ENCODE measurements at places on chromosomes 7 and 10.

DNA sequence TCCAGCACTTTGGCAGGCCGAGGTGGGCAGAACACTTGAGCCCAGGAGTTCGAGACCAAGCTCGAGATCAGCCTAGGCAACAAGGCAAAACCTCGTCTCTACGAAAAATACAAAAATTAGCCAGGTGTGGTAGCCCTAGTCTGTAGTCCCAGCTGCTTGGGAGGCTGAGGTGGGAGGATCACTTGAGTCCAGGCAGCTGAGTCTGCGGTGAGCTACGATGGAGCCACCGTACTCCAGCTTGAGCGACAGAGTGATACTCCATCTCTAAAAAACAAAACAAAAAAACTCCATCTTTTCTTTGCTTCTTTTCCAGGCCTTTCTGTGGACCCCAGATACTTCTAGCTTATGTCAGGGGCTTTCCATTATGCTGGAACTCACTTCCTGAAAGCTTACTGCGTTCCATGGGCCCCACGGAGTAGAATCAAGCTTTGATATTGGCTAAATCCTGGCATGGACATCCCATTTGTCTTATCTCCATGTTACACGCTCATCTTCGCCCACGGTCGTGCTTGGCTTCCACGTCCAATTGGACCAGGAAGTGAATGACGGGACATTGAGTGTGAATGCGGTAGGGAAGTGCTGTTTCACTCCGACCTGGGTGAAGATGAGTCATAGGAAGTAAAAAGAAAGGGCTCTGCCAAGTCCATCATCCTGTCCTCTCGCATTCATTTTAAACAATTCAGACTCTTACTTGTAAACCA, 45.7 kb downstream of the FAM171A1 start:
- DNase-seq, result no peak

- no peak for DNase-seq
Observed at GRCh38 chr10:13712837-13713581, 126.2 kb downstream of the PRPF18 start.

- DNase-seq, result no peak
Observed at GRCh38 chr10:62696798-62697197, 107.7 kb upstream of the ADO start.

- no peak for DNase-seq
Observed at GRCh38 chr7:2838451-2838850, 5.7 kb downstream of the GNA12 start.

DNA sequence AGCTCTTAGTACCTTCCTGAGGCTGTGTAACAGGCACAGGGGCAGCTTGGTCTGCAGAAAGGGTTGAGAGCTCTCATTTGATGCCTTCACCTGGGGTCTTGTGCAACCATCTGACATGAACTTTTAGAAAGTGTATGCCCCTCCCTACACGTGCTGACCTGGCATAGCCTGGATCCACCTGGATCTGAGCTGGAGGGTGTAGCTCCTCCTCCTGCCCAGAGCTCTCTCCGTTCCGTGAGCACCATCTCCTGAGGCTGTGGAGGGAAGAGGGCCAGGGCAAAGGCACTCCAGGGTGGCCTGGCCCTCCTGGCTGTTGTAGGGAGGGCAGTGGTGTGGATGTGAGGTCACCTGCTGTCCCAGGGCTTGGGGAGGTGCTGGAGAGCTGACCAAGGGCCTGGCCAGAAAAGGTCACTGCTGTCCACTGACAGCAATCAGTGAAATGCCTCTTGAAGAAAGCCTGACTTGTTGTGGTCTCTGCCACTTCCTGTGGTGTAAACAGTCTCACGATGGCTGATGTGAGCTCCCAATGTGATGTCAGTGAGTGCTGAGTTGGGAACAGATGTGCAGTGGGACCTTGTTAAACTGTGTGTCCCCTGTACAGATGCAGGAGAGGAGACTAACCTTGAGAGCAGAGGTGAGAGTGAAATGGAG, 23.0 kb downstream of the AMZ1 start:
- no peak for DNase-seq

- DNase-seq, result peak; percentile 36
Observed at GRCh38 chr7:35505066-35505465, 189.9 kb downstream of the HERPUD2 start.

- DNase-seq, result no peak
Observed at GRCh38 chr10:35706959-35707358, 64.9 kb upstream of the FZD8 start.

DNA sequence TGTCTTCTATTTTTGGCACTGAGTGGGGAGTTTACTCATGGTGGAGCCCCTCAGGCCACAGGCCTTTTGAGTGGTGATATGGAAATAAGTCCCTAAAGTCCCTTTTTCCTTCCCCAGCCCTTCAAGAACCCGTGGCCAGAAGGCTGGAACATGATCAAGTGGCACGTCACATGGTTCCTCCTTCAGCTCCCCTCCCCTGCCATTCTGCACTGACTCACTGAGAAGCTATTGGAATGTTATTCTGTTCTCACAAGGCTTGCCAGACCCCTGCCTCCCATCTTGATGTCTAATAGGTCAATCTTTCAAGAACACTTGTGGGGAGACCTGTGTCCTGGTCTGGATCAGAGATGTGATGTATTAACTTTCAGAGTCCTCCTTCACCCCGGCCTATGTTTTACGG, 279.8 kb downstream of the SEC23IP start:
- DNase-seq, result no peak

DNA sequence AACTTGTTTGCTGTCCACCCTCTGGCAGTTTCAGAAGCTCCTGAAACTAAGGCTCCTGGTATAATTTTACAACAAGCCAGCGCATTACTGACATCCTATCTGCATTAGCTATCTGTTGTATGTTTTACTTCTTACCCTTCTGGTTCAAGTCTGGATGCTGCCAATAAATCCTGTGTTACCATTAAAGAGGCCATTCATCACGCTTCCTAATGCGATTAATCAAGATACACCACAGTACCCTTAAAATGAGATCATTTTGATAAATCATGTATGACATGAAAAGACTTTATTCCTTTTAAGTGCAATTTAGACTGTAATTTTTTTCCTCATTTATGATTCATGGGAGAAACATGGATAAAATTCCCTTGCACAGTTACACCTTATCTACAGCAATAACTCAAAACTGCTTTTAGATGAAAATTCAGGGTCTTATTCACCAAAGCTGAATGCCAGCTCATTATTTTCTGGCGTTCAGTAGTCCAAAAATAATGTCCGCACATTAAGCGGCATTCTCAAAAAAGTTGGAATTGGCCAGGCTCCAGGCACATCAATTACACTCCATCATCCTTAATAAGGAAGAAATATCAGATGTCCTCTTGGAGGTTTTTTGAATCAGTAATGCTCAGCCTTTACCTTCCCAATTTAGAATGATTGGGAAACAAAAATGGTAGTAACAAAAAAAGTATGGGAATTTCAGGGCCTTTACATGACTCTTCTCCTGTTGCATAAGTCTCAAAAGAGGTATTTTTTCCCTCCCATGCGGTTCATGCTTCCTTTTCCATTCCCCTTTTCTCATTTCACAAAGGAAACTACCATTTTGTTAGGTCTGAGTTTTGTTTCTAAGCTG, 878.5 kb downstream of the LRMDA start:
- no peak for DNase-seq

DNA sequence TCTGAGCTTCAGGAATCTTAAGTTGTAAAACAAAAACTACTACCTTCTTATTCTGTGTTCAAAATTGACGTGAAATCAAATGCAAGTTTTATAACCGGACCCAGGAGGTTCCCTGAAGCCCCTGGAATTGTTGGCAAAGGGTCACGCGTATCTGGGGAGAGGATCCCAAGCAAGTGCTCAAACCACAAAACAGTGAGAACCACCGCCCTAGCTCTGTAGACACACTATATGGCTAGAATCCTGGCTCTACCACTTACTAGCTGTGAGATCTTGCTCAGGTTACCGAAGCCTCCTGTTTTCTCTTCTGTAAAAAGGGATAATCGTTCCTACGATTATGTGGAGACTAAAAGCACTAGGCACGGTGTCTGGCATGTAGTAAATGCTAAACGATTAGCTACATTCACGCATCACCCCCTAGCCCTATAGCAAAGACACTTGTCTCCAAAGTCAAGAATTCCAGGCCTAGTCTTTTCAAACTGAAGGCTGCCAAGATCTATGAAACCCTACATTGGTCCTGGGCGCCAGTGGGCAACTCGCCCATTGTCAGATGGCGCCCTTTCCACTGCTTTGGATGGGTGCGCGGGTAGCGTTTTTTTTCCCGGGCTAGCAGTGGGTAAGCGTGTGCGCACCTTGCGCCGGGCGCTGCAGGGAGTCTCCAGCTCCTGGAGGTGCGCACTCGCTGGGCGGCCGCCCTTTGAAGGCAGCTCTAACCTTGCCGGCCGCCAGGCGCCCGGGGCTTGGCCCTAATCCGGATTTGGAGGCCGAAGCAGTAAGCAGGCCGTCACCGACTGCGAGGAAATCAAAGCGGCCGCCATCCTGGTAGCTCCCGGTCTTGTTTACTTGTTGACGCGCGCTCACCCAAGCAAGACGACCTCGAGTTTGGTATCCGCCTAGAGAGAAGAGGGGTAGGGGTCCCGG, 11.6 kb upstream of the NKX2-3 start:
- no peak for DNase-seq

GRCh38 chr10:63480237-63480636, 14.5 kb upstream of the JMJD1C start:
- DNase-seq, result no peak

DNA sequence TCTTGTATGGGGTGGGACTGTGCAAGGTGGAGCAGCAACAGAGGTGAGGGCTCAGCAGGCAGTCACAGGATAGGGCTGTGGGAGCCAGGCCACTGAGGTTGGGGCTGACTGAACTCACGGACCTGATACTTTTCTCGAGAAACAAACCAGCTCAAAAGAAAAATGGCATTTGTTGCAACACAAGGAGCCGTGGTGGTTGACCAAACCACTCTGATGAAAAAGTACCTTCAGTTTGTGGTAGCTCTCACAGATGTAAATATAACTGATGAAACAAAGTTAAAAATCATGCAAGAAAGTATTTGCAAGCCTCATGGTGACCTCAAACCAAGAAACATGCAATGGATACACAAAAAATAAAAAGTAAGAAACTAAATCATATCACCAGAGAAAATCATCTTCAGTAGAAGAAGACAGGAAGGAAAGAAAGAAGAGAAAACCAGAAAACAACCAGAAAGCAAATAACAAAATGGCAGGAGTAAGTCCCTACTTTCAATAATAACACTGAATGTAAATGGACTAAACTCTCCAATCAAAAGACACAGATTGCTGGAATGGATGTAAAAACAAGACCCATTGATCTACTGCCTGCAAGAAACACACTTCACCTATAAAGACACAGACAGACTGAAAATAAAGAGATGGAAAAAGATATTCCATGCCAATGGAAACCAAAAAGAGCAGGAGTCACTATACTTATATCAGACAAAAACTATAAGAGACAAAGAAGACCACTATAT, 48.9 kb upstream of the DUSP5 start:
- DNase-seq, result no peak

GRCh38 chr10:80617807-80618206, 80.1 kb downstream of the SH2D4B start:
- DNase-seq, result no peak

DNA sequence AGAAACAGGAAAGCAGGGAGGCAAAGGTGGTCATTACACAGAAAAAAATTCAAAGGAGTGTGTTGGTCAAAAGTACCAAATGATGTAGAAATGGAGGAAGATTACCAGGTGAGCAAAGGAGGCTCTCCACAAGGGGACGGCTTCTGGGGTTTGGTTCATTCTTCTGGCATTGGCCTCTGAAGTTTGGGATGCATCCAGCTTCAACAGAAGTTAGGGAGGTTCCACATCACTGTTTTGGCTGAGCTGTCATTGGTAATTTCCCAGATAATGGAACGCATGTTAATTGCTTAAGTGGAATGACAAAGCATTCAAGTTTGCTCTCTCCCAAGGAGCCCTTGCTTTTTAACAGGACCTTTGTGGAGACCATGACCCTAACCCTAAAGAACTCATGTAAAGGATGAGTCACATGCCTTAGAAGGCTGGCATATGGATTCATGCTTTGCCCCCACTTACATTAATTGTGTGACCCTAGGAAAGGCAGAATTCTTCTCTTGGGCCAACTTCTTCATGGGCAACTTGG, 398.6 kb downstream of the GPAM start:
- no peak for DNase-seq

DNA sequence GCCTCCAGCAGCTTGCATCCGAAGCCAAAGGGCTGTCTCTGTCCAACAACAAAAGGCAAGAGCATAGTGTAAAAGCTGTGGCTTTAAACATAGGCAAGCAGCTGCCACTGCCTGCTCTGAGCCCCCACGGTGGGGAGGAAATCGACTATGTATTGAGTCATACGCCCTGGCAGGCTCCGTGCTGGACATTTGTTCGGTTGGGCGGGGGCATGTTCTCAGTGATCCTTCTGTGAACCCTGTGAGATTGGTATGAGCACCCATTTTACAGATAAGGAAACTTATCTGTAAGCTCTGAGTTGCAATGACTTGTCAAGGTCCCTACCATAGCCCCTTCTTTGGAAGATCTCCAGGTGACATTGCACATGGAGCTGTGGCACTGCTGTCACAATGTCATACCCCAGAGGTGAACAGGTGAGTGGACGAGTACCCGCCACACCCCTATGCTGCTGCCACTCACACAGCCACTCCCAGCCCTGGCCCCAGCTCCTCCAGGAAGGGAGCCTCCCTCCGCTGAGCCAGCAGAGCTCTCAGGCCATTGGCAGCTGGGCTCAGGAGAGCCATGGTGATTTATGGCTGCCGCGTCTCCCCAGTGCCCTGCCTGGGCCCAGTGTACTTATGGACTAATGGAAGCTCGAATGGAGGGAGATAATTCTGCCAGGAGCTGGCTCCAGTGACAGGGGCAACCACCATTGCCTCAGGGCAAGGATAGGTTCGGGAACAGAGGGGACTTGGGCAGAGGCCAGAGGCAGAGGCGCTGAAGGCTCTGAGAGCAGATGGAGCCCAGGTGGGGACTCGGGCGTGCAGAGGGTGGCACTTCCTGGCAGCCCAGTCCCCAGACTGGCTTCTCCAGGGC, 43.7 kb downstream of the UNC5B start:
- DNase-seq, result peak; percentile 49

GRCh38 chr7:7331523-7331922, 149.2 kb downstream of the C1GALT1 start:
- DNase-seq, result no peak

DNA sequence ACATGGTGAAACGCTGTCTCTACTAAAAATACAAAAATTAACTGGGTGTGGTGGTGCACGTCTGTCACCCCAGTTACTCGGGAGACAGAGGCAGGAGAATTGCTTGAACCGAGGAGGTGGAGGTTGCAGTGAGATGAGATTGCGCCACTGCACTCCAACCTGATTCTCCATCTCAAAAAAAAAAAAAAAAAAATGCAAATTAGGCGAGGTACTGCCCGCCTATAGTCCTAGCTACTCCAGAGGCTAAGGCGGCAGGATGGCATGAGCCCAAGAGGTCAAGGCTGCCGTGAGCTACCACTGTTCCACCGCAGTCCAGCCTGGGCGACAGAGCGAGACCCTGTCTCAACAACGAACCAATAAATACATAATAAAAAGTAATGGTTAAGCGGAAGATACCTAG, 1.1 kb upstream of the EIF4H start:
- peak; percentile 14 for DNase-seq

Data from NCI-H774 (cell line).